A549 treated with Mapracorat at 1 μM for 4 hours (cell line): ENCODE measurements at places on chromosomes 6 and 20. TPM values are rescaled to one million over a fixed set of nuclear protein-coding genes. Genes with fewer than 3 reads are reported as not detected.

Gene RNF39
- total RNA-seq = not detected in 5 replicates

Gene SLC26A8
- 0.08 TPM in 1 of 5 replicates, not detected in the others for total RNA-seq

Gene KHDC1L
- total RNA-seq = 0.29 TPM in 1 of 5 replicates, not detected in the others

Gene TCP11
- not detected in 5 replicates for total RNA-seq

Gene HAO1
- not detected in 5 replicates for total RNA-seq

Gene CBLN4
- not detected in 5 replicates for total RNA-seq

Gene SLC44A4
- 0.15 TPM in 1 of 5 replicates, not detected in the others for total RNA-seq

Gene UBE3D
- 2.9 to 3.6 TPM (median 3.2 TPM) in 5 replicates for total RNA-seq

Gene C2
- 0.26 to 0.46 TPM (median 0.31 TPM) in 5 replicates for total RNA-seq

Gene MMUT
- 5.6 to 6.5 TPM (median 6.3 TPM) in 5 replicates for total RNA-seq

Gene OXT
- total RNA-seq = not detected in 5 replicates

Gene FGD2
- 0.04 to 0.08 TPM in 2 of 5 replicates, not detected in the others for total RNA-seq

Gene DLK2
- 4.5 to 7.5 TPM (median 7.1 TPM) in 5 replicates for total RNA-seq

Gene PRSS16
- 2.8 to 3.5 TPM (median 2.9 TPM) in 5 replicates for total RNA-seq

Gene PEX3
- 10.0 to 12.7 TPM (median 10.3 TPM) in 5 replicates for total RNA-seq

Gene OTOR
- not detected in 5 replicates for total RNA-seq

Gene DPPA5
- total RNA-seq = not detected in 5 replicates

Gene KIF6
- 0.11 to 0.35 TPM (median 0.30 TPM) in 5 replicates for total RNA-seq

Gene VSX1
- 0.77 to 1.5 TPM (median 0.89 TPM) in 5 replicates for total RNA-seq

Gene RHAG
- not detected in 5 replicates for total RNA-seq
